ENCODE measurements at places on chromosomes 2 and 18. TPM values are rescaled to one million over a fixed set of nuclear protein-coding genes. Genes with fewer than 3 reads are reported as not detected.

DNA sequence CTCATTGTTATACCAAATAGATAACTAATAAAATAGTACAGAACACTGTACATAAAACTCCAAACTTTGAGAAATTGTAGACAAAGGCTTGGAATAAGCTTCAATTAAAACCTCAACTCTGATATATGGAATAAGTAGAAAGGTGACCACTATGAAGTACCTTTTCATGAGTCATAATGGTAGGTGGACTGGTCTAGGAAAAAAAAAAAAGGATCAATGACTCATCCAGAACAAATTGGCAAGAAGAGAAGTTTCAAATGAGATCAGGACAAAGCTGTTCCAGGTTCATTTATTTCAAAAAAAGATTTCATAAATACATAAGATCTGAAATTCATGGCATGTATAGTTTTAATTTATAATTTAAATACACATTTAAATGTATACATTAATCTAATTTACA lies 769.7 kb downstream of the SUCLG1 start:
- no peaks in the 10 kb centered on the region for H3K27me3 ChIP-seq
- no peak overlapping the region for H3K4me3 ChIP-seq
- no peaks in the 10 kb centered on the region for H3K4me1 ChIP-seq

- H3K4me1 ChIP-seq, result peaks cover 30% of the 10 kb centered on the region
- peak overlapping the region; percentile 53 for H3K27ac ChIP-seq
- H3K36me3 ChIP-seq, result no peaks in the 10 kb centered on the region
- H3K4me3 ChIP-seq, result 0 out of 2 replicates have a peak overlapping the region, but pooled peaks have one; percentile 1
- H3K27me3 ChIP-seq, result 0 out of 2 replicates have a peak, but pooled peaks cover 3% of the 10 kb centered on the region
Measured at GRCh38 chr2:101479328-101479727, 4.4 kb upstream of the RFX8 start.

DNA sequence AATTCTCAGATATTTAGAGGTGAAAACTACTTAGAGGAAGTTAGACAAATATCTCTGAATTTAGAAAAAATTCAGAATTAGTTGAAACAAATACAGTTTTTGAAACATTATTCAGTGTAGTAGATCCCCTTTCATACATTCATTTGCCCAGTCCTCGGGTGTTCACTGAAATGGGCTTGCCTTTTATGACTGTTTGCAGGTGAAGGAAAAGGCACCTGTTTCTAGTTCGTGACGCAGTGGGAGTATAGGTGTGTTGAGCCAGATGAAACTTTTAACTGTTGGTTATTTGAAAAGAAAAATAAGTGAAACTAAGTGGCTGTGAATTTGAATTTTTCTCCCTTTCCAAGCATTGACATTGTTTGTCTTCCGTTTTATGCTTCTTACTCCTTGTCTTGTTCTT lies 28.9 kb downstream of the TMEFF2 start:
- no peak overlapping the region for H3K4me3 ChIP-seq
- no peaks in the 10 kb centered on the region for H3K27me3 ChIP-seq
- no peaks in the 10 kb centered on the region for H3K4me1 ChIP-seq
- no peak overlapping the region for H3K27ac ChIP-seq
- H3K36me3 ChIP-seq, result no peaks in the 10 kb centered on the region
- no peak for DNase-seq

CNRIP1 gene
- 6.9 TPM for total RNA-seq

DNA sequence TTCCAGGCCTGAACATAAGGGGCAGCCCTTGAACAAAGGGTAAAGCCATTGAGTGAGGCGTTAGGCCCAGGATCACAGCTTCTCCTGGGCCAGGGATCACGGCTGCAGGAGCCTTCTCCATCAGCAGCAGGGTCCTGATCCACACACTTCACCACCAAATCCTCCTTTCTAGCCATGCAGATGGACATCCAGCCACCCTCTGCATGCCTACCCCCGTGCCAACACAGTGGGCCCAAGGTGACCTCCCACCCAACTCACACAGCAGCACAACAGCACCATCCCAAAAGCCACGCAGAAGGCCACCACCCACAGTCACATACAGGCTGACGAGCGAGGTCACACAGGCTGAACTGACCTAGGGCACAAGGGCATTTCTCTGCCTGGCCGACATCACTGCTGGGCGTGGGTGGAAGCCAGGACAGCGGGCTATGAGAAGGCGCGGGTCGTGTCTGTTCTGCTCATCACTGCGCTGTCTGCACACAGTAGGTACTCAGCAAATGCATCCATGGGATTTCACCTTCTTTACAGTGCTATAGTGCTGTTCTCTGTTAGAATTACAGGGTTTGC lies 31.2 kb downstream of the TFCP2L1 start:
- H3K27me3 ChIP-seq, result no peaks in the 10 kb centered on the region
- H3K27ac ChIP-seq, result no peak overlapping the region
- no peak for DNase-seq
- H3K4me3 ChIP-seq, result no peak overlapping the region
- no peaks in the 10 kb centered on the region for H3K4me1 ChIP-seq

LINC00305 gene
- total RNA-seq, result not detected

DNA sequence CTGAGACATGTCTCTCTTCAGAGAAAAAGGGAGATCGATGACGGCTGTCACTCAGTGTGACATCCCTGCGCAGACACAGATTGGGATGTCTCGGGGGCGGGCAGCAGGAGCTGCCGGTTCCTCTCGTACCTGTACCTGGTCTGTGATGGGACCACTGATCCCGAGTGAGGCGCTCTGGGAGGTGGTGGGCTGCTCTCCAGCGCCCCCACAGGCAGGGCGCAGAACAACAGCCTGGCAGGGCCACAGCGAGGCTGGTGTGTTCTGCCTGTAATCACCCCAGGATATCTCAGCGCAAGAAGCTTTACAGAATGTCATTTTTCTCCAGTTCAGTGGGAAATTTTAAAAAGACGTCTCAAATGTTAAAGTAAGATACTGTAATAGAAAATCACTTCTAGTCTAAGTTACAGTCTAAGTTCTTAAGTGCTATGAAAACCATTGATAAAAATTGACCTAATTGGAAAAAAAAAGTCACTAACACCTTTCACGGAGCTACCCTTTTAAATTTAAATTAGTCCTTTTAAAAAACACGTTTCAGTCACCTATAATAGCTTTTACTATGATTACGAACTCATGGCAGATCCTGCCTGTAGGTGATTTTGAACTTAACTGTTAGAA lies 189.8 kb downstream of the SNTG2 start:
- H3K4me3 ChIP-seq, result no peak overlapping the region
- H3K27ac ChIP-seq, result no peak overlapping the region
- peak; percentile 78 for DNase-seq

SLC5A7 gene
- total RNA-seq, result 0.17 TPM

- no peaks in the 10 kb centered on the region for H3K27me3 ChIP-seq
- H3K4me3 ChIP-seq, result no peak overlapping the region
- H3K27ac ChIP-seq, result no peak overlapping the region
- H3K4me1 ChIP-seq, result no peaks in the 10 kb centered on the region
Measured at GRCh38 chr2:31028417-31028816, 109.8 kb downstream of the GALNT14 start.

IL1F10 gene
- not detected for total RNA-seq

GRCh38 chr2:100757621-100758394 lies 62.1 kb upstream of the NPAS2 start:
- H3K4me1 ChIP-seq, result no peaks in the 10 kb centered on the region
- H3K27me3 ChIP-seq, result no peaks in the 10 kb centered on the region
- no peak for DNase-seq
- no peak overlapping the region for H3K4me3 ChIP-seq
- no peak overlapping the region for H3K27ac ChIP-seq

DNA sequence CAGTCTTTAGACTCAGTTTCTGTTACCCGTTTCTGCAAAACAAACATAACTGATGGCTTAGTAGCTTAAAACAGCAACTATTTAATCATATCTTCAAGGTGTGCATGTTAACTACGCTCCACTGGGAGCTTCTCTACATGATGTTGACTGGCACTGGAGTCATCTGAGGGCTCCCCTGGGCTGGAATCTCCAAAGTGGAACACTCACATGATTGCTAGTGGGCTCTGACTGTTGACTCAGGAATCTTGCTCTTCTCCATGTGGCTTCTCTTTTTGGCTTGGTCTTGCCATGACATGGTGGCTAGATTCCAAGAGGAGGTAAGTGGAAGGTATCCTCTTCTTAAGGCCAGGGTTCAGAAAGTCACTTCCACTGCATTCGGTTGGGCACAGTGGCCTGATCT lies 160.8 kb downstream of the PMAIP1 start:
- no peaks in the 10 kb centered on the region for H3K36me3 ChIP-seq
- DNase-seq, result no peak
- no peaks in the 10 kb centered on the region for H3K27me3 ChIP-seq
- H3K4me3 ChIP-seq, result no peak overlapping the region
- no peak overlapping the region for H3K27ac ChIP-seq
- peaks cover 2% of the 10 kb centered on the region for H3K4me1 ChIP-seq

DNA sequence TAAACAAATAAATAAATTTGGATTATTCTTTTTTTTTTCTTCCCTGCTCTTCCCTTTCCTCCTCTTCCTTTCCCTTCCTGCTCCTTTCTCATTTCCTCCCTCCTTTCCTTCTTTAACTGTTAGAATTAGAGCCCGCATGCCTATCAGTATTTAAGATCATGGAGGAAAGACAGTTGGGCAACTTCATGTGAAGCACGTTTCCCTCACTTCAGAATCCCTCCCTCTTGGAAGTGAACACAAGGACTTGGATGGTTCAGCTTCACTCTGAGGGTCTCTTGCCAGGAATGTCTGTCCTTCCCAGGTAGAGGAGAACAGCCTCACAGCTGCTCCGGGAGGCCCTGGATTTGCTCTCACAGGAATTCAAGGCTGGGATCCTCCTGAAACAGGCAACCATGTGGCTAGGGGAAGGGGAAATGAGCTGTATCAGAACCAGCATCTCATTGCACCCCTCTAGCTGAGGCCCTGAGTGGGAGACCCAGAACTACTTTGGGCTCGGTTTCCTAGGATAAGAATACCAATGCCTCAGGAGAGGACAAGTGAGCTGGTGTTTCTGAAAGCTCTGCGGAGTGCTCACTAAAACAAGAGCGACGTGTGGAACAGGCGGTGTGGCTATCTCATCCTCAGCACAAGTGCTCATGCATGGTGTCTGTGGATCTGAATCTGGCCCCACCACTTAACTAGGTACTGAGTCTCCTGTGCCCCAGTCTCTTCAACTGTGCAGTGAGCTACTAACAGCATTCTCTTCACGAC lies 230.5 kb downstream of the MYCN start:
- H3K27me3 ChIP-seq, result no peaks in the 10 kb centered on the region
- no peak overlapping the region for H3K27ac ChIP-seq
- no peaks in the 10 kb centered on the region for H3K36me3 ChIP-seq
- no peak for DNase-seq
- H3K4me3 ChIP-seq, result no peak overlapping the region

LIPG gene
- total RNA-seq, result 17.2 TPM

DNA sequence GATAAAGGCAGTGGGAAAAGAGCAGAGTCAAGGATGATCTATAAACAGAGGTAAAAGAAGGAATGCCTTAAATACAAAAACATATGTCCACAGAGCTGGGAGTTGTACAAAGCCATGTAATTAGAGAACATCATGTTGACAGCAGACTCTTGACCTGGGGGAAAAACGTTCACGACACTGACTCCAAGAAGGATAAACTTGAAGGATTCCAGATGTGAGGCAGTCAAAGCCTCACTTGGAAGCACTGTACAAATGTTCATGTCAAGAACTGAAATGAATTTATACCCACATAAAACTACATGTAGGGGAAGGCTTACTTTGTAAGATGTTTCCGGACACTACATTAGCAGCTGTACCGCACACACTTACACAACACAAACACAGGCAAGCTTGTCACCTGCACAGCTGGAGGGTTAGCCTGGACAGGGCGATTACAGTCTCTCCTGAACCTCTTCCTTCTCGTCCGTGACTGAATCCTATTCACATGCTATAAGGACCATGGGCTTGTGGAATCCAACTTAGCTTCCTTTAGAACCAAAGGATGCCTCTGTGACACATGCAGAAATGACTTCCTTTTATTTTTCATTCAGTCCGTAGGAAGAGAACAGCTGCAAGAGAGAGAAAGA lies 88.6 kb downstream of the SH3YL1 start:
- no peak for DNase-seq
- no peaks in the 10 kb centered on the region for H3K27me3 ChIP-seq
- no peaks in the 10 kb centered on the region for H3K4me1 ChIP-seq
- no peak overlapping the region for H3K27ac ChIP-seq

NTSR2 gene
- not detected for total RNA-seq

DNA sequence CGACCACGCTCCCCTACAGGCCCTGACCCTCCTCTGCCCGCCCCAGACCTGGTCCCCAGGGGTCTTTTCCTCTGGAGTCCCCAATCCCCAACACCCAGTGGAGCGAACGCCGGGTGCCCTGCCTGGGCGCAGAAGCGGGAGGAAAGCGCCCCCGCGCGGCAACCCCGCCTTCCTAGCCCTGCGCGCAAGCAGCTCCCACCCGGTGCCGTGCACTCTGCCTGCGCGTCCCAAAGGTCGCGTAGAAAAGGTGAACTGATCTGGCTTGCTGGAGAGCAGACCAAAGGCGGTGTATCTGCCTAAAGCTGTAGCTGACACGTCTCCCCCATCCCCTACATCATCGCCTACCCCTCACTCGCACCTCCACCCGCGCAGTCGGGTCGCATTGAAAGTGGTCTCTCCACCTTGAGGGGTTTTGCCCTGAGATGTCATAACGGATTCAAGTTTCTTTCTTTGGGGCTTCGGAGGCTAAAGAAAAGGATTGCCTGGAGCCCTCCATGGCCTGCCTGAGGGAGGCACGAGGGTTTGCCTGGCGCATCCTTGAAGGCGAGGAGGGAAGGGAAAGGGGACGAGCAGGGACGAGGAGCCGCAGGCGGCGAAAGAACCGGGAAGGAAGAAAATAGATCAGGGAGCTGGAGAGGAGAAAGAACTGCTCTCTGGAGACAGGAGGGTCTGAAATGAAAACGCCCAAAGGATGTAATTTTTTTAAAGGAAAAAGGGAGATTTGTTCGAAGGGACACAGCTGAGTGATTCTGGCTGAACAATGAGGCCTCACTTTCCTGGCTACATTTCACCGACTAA lies 5.8 kb downstream of the GAD1 start:
- peak; percentile 62 for DNase-seq
- H3K4me3 ChIP-seq, result peak overlapping the region; percentile 63
- H3K27me3 ChIP-seq, result peaks cover 100% of the 10 kb centered on the region
- no peak overlapping the region for H3K27ac ChIP-seq

DNA sequence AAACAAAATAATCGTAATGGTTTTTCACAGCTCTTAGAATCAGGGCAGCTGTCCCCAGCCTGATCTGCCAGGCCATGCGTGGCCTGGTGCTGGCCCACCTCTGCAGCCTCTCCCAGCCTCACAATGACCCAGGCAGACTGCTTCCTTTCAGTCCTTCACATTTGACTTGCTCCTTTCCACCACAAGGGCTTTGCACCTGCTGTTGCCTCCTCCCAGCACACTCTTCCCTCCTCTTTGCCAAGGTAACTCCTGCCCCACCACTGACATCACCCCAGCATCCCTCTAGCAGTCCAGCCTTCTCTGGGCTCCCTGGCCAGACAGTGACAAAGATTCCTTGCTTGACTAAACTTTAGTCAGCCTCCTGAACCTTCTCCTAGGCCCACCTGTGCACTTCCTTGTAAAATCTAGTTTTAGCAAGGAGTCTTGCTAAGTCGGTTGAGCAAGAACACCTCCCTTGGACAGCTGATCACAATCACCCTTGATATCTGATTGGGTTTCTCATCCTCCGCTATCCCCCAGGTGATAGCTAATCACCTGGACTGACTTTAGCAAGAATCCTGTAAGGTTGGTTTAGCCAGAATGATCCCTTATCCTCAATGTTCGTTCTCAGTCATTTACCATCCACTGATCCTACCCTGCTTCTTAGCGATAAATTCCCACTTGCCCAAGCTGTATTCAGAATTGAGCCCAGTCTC lies 16.2 kb upstream of the RAB11FIP5 start:
- H3K4me3 ChIP-seq, result no peak overlapping the region
- no peaks in the 10 kb centered on the region for H3K27me3 ChIP-seq
- H3K4me1 ChIP-seq, result no peaks in the 10 kb centered on the region
- peak; percentile 30 for DNase-seq
- no peak overlapping the region for H3K27ac ChIP-seq

- no peaks in the 10 kb centered on the region for H3K27me3 ChIP-seq
- H3K27ac ChIP-seq, result no peak overlapping the region
- no peaks in the 10 kb centered on the region for H3K36me3 ChIP-seq
Measured at GRCh38 chr2:1949265-1949664, 204.9 kb upstream of the PXDN start.

Measured in GM23338 (cell line).